ENCODE measurements at places on chromosomes 6 and 20. TPM values are rescaled to one million over a fixed set of nuclear protein-coding genes. Genes with fewer than 3 reads are reported as not detected.

DNA sequence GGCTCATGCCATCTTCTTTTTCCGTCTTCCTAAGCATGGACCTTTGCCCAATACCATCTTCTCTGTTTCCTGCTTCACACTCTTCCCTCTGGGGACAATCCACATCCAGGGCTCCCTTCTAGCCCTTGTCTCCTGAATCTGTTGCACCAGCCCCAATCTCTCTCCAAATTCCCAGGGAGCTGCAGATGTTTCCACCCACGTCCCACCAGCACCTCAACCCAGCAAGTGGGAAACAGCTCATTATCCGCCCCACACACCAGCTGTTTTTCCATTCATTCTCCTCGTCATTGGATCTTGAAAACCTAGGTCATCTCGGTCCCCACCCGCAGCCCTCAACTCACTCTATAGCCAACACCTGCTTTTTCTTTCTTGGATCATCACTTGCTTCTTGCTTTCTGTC lies 185.0 kb upstream of the CDYL start:
- DNase-seq: no peak

DNA sequence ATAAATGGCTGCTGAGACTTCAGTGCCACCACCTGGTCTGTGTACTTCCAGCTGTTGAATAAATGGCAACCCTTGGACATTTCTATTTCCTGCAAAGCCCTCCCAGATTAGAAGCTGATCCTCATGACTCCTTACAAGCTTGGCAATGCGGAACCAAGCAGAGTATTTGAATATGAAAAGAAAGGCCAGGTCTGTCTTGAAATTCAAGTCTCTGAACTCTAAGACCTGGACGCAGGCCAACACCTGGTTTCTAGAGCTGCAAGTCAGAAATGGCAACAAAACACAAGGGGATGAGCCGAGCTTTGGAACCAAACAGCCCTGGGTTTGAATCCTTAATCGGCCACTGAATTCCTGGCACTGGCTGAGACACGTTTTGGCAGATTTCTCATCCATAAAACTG lies 353.4 kb downstream of the PTPRT start:
- DNase-seq: no peak

DNA sequence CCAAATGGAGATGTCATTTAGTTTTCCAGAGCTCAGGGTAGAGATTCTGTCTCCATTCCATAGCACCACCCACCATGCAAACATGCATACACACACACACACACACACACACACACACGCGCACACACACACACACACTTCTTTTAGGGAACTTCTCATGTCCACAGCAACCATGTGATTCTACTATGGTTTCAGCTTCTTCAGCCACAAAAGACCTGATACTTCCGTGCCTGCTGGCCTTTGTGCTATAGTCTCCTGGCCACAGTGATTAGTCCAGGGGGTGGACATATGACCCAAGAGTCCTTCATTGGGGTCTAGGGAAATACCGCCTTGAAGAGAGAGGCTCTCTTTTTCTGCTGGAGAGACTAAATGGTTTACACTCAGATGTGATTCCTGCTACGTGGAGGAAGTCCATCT lies 53.5 kb downstream of the CARMIL1 start:
- peak; percentile 16 for DNase-seq

DNA sequence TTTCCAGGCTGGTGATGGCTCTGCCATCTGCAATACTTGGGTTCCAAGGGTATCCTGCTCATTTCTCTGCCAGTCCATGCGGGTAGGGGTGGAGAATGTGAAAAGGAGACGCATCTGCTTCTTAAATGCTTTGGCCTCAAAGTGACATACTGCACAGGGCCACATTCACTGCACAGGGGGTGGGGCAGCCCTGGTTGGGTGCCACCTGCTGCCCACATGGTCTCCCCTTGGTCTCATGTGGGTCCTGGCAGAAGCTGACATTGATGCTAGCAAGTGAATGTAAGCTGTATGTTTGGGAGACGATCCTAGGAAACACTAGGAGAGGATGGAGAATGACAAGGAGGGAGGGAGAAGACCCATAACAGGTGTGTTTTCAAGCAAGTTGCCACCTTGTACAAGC lies 140.9 kb downstream of the EDN3 start:
- DNase-seq: no peak

- no peak for DNase-seq
Observed at GRCh38 chr6:170185175-170185978, 105.5 kb downstream of the DLL1 start.

- no peak for DNase-seq
Observed at GRCh38 chr6:1604158-1605003, 5.3 kb upstream of the FOXC1 start.

GRCh38 chr20:62132421-62132820 lies 10.1 kb downstream of the LSM14B start:
- DNase-seq: no peak

GRCh38 chr6:6750594-6751265 lies 162.2 kb downstream of the LY86 start:
- no peak for DNase-seq

GRCh38 chr6:32086661-32087573 lies 22.2 kb downstream of the TNXB start:
- no peak for DNase-seq

GRCh38 chr20:12984863-12985262 lies 23.9 kb upstream of the SPTLC3 start:
- DNase-seq: no peak

DNA sequence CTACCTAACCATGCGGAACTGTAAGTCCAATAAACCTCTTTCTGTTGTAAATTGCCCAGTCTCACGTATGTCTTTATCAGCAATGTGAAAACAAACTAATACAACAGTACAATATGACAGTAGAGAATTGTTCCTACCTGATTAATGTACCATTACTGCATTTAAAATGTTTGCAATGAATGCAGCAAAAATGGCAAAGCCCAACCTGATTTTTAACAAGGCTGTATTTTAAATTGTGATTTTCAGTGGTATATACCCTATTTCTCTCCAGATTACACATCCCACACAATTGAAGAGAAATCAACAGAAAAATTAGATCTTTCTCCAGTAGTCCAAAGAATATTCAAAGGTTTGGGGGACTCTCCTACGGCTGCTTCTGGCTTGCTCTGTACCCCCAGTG lies 3.3 kb upstream of the PCSK2 start:
- DNase-seq: no peak

DNA sequence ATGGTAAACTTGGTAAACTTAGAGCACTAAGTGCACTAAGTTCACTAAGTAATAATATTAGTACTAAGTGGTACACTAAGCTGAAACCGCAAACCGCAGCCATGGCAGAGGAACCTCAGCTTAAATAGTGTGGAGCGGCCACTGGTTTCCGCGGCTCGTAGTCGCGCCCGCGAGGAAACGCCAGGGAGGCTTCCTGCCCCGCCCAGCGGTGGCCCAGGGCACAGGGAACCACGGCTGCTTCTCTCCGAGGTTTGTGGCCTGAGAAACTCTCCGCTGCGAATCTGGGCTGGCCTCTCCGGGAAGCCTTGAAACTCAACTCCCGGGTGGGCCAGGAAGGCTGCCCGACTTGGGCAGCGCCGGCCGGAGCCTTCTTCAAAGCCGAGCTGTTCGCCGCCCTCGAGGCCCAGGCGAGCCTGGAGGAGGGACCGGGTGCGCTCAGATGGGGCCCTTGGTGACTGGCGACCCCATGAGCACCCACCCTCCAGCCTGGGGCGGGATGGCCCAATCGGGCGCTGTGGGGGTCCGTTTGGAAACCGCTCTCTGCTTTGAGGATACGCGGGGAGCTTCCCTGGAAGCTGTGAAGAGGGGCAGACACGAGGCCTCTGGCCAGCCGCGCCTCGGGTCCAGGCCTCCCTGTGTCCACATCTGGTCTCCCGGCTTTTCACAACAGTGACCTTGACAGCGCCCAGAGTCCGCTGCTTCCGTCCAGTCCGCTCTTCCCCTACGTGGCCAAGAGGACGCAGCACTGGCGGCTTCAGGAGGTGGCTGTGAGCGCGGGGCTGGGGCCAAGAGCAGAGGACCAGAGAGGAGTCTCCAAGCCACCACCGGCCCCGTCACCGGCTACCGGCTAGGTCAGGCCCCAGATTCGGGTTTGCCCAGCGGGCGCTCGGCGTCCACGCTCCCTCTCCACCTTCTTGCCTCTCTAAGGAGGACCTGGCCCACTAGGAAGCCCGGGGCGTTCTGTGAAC lies 25.4 kb upstream of the HLA-E start:
- DNase-seq: no peak

DNA sequence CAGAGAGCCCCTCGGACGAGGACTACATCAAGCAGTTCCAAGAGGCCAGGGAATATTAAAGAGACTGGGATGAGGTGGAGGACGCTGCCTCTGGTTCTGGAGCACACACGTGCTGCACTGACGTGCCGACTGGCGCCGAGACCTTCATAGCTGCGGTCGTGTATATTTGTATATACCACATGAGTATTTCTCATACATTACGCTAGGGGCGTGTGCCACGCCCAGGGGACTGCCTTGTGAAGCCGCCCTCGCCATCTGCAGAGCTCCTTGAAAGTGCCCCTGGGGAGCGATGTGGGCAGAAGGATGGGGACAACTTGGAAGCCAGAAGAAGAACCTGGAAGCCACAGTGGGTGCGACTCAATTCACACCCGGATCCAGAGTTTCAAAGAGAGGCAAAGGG lies 78.3 kb downstream of the ISM1 start:
- DNase-seq: no peak

GRCh38 chr6:139313229-139313628 lies 21.4 kb upstream of the TXLNB start:
- DNase-seq: no peak

- DNase-seq: peak; percentile 51
Observed at GRCh38 chr6:169371344-169372127, 117.9 kb upstream of the THBS2 start.

DNA sequence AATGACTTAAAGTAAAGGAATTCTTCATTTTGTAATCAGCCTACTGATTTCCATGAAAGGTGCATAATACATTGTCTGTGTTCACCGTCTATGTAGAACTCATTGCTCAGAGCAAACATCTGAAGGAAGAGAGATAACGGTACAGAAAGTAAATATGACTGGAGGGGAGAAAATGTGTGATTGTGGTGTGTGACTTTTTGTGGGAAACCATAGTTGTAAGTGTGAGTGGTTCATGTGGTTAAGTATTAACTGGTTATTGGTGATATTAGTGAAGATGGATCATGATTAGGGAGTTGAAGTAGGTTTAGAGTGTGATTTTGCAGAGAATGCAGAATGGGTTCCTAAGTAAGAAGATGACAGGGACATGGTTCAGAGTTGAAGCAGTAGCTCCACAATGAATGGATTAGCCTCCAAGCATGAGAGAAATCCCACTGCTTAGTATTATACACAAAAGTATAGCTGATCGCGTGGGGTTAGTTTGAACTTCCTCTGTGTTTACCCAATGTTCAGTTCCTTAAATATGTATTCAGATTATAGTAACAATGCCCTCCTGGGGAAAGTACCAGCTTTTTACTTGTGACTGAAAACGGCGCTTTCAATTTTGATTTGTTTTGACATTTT lies 368.9 kb downstream of the UTRN start:
- DNase-seq: no peak

GRCh38 chr6:81751388-81752083 lies 945 bp downstream of the TENT5A start:
- peak; percentile 51 for DNase-seq

DNA sequence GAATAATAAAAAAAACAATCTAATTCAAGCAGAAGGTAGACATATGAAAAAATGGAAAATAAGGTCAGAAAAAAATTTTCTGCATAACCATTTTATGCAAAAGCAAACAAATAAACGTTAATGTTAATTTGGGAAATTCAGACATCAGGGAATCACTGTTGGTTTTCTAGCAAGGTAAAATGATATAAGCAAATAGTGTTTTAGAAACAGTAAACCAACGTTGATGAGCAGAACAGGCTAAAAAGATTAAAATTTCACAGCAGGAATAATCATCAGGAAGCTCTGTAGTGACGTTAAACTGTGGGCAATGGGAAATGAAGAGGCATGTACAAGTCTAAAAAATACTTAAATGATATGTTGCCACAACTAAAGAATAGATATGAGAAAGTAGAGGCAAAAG lies 54.5 kb upstream of the HMGCLL1 start:
- DNase-seq: no peak

- DNase-seq: no peak
Observed at GRCh38 chr6:109740787-109741186, 49.7 kb downstream of the FIG4 start.

- DNase-seq: no peak
Observed at GRCh38 chr6:121612927-121613326, 177.5 kb downstream of the GJA1 start.

- DNase-seq: no peak
Observed at GRCh38 chr6:14665827-14666724, 548.5 kb downstream of the CD83 start.

- DNase-seq: no peak
Observed at GRCh38 chr20:8361006-8361652, 229.1 kb downstream of the PLCB1 start.

GRCh38 chr6:593139-593906 lies 63.6 kb downstream of the HUS1B start:
- DNase-seq: peak; percentile 76

DNA sequence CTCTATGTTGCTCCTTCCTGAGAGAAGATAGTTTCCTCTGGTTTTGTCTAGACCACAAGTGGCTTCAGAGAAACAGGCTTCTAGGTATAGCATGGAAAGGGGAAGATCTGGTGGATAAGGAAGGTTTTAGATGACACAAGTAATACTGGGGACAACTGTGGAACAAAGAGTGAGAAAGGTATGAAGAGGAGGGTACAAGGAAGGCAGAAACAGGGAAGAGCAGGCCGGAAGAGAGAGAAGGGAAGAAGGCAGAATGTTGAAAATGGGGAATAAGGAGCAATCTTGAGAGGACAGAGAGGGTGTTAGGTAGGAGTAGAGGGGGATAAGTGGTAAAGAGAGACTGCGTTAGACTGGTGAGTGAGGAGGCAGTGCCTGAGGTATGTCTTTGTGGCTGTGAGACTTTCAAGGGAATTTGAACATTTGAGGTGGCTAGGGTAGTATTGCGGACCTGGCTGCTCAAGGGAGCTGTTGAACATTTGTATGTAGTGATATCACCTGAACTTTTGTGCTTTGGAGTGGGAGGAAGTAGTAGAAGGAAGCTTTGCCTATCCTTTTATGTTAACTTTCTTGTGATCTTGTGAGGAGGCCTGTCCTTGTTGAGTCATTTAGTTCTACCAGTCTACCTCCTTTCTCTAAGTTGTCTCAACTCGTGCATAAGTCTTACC lies 69.5 kb downstream of the FOXO3 start:
- DNase-seq: no peak

GRCh38 chr20:2395136-2395535 lies 14.4 kb downstream of the TGM6 start:
- no peak for DNase-seq

The PTCRA gene
- not detected for polyA plus RNA-seq

The HLA-DOA gene
- polyA plus RNA-seq: not detected

The XKR7 gene
- polyA plus RNA-seq: 0.09 TPM

The SLC22A16 gene
- polyA plus RNA-seq: not detected

The TGM2 gene
- polyA plus RNA-seq: 20.3 TPM

The RBM39 gene
- 284 TPM for polyA plus RNA-seq

The ZNF322 gene
- 16.6 TPM for polyA plus RNA-seq

The LMBRD1 gene
- polyA plus RNA-seq: 35.1 TPM

The GSS gene
- polyA plus RNA-seq: 22.6 TPM

The FIG4 gene
- not detected for polyA plus RNA-seq

Data from muscle of arm (tissue), 14 donors.